Fibroblast of upper back skin (primary cell): ENCODE measurements at places on chromosomes 5 and 9.

DNA sequence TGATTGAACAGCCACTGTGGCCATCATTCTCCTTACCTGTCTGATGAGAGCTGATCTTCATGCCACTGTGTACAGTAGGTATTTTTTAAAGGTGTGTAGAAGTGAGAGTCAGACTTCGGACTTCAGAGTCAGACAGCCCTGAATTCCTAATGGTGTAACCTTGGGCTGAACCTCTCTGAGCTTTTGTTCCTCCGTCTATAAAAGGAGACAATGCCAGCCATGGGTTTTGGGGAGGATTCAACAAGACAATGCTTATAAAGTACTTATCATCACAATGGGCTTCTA is 18.7 kb downstream of the GSN start:
- no peak for DNase-seq

- DNase-seq = no peak
Observed at GRCh38 chr5:2742921-2743679, 8.4 kb downstream of the IRX2 start.

DNA sequence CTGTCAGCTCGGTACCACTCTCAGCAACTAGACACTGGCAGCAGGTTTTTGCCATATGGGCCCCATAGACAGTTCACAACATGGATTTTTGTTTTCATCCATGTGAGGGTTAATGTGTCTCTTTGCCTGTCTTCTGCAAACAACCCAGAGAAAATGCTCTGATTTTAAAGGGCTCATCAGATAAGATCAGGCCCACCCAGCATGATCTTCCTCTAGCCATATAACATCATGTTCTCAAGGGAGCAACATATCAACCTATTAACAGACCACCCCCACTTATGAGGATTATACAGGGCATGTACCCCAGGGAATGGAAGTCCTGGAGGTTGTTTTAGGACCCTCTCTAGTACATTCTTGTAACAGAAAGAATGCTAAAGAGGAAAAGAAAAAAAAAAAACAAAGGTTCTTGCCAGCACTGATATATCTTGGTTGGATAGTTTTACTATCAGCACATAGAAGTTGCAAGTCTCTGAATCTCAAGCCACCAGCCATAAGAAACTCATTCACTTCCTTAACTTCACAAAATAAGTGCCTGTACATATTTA is 1015.1 kb downstream of the TLE4 start:
- DNase-seq = no peak

DNA sequence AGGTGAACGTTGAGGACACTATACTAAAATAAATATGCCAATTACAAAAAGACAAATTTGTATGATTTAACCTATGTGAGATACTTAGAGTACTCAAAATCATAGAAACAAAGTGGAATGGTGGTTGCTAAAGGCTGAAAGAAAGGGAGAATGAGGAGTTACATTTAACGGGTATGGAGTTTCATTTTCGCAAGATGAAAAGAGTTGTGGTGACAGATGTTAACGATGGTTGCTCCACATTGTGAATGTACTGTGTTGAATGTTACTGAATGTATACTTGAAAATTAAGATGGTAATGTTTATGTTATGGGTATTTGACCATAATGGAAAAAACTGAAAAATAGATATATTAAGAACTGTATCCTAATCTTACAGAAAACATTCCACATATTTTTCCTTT is 51.3 kb upstream of the MOCS2 start:
- no peak for DNase-seq

DNA sequence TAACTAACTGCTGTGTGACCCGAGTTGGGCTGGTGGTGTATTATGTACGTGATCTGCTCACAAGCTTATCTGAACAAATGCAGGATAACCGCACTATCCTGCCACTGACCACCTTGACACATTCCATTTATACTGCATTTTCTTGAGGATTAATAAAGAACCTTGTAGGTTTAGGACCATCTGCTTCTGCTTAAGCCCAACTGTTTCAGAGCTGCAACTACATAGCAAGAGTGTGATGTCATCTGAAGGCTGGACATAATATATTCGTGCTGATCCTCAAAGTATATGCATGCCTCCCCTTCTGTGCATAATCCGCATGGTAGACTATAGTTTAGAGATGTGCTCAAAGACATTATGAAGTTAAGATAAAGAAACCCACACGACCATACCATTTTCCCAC is 435.9 kb downstream of the BNC2 start:
- peak; percentile 95 for DNase-seq

DNA sequence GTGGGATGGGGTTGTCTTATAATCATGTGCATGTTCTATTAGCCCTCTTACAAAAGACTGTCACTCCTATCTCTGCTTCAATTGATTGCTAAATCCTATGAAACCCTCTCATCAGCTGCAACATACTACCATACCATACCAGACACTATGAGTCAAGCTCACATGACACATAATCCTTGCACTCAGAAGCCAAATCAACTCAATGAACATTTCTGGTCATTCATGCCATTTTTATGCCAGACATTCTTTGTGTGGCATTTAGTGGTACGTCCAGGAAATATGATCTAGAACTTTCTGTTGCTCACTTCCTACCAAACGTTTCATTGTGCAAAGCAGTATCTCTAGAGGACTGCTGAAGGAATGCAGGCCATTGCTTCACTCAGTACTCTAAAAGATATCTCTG is 159.2 kb upstream of the GNA14 start:
- peak; percentile 95 for DNase-seq

DNA sequence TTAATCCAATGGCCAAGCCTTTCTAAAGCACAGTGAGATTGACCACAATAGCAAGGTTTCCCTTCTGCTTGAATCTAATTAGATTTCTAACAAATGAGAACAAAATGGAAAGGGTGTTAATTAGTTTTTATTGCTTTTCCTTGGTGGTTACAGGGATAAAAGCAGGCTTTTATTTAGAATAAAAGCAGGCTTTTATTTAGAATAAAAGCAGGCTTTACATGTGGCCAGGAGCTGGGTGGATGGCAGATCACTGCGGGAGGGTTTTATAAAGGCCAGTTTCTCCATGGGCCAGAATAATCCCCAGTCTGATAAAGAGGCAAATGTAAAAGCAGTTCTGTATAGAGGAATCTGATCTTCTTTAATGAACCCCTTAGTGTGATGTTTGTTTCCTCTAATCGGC is 470.2 kb downstream of the TMEM232 start:
- DNase-seq = no peak

- DNase-seq = no peak
Observed at GRCh38 chr5:56475689-56476486, 242.8 kb upstream of the ANKRD55 start.

GRCh38 chr5:109584986-109585599 is 104.6 kb upstream of the MAN2A1 start:
- peak; percentile 21 for DNase-seq

GRCh38 chr5:144247131-144247530 is 76.5 kb downstream of the KCTD16 start:
- DNase-seq = no peak

GRCh38 chr5:170275376-170275994 is 22.1 kb downstream of the LCP2 start:
- no peak for DNase-seq

GRCh38 chr5:34452170-34452828 is 203.8 kb upstream of the RAI14 start:
- DNase-seq = peak; percentile 49

DNA sequence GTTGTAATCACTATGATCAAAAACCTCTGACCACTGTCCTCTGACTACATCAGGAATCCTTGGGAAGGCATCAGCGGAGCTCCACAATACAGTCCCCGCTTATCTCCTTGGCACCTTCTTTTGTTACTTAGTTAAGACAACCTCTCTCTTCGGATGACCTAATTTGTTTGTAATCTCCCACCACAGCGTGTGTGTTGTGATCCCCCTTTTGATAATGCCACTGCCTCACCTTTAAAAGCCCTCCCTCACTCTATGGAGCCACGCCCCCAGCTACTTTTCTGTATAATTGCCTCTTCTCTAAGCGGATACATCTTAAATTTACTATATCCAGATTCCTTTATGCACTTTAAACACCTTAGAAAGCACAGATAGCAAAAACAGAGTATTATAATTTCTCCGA is 35.9 kb downstream of the OR2Y1 start:
- DNase-seq = no peak

DNA sequence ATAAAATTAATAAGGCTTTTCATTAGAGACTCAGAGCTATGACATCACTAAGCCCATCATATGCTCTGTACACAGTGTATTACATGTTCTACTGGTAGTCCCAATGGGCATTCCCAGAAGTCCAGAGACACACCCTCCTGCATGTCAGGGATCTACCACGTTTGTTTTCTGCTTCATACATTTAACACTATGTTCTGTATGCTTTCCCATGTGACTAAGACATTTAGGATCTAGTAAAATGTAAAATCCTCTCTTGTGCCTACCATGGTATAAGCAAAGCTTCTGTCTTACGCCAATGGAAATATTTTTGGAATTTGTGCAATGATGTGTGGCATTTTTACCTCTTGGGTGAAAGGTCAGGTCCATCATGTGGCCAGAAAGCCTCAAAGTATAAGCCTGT is 192.4 kb downstream of the ADAMTSL1 start:
- DNase-seq = peak; percentile 26

- no peak for DNase-seq
Observed at GRCh38 chr5:35092703-35093102, 45.0 kb upstream of the AGXT2 start.

- no peak for DNase-seq
Observed at GRCh38 chr5:108619815-108620214, 127.9 kb upstream of the FER start.

DNA sequence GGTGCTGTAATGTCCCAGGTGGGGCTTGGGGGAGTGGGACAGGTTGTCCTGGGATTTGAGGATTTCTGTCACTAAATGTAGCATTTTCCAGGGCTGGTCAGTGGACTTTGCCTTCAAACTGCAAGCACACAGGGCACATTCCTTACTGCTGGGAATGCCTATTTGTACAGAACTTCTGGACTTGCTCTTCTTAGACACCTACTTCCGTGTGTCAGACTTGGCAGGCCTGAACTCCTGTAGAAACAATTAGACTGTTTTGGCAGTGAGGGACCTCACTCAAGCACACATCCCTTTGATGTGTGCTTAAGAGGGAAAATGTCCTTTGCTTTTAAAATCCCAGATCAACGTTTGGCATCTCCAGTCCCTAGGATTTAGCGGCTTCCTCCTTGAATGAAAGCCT is 192.2 kb downstream of the PAPPA start:
- DNase-seq = no peak

- peak; percentile 2 for DNase-seq
Observed at GRCh38 chr5:77239126-77239741, 28.8 kb downstream of the PDE8B start.

DNA sequence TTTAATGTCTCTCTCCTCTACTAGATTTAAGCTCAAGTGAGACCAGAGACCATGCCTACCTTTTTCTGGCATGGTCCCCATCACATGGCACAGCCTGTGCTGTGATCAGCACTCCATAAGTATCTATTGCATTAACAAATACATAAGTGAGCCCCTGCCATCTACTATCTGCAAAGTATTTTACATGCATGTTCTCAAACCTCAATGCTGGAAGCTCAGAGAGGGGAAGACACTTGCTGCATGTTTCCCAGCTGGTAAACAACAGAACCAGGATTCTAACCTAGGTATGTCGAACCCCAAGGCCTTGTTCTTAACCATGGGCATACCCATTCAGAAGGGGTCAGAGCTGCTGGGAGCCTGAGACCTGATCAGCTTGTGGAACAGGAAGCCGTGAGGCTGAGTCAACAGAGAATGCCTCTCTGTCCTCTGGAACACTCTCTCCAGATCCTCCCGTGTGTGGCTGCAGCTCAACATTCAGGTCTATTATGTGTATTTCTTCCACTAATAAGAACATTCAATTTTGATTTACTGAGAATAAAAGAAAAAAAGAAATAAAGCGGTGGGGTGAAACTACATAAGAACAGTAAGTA is 232.5 kb upstream of the MSX2 start:
- no peak for DNase-seq

GRCh38 chr5:165805756-165806155 is 2300.3 kb downstream of the MAT2B start:
- peak; percentile 2 for DNase-seq

- DNase-seq = no peak
Observed at GRCh38 chr5:30453168-30453567, 740.3 kb upstream of the CDH6 start.

DNA sequence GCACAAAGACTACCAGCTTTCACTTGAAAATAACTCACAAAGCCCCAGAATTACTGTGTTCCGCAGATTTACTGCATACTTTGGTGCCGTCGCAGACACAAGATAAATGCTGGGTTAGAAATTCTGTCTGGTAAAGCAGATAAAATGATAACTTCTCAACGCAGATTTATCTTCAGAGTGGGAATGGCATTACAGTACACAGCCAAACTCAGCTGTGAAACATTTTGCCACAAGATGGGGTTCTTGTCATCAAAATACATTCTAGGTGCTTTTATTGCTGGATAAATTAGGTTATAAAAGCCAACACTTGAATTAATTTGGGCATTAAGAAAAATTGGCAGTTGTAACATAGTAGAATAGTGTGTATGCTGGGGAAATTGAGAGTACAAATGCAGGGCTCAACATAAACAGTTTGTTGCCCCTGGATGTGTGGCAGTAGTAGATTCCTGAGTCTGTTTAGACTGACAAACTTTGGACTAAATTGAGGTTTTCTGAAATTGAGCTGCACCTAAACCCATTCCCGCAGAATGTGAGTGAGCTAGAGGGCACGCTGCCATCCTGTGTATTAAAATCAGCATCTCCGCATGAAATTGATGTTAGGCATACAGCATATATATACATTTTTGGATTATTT is 61.1 kb downstream of the LMNB1 start:
- no peak for DNase-seq

DNA sequence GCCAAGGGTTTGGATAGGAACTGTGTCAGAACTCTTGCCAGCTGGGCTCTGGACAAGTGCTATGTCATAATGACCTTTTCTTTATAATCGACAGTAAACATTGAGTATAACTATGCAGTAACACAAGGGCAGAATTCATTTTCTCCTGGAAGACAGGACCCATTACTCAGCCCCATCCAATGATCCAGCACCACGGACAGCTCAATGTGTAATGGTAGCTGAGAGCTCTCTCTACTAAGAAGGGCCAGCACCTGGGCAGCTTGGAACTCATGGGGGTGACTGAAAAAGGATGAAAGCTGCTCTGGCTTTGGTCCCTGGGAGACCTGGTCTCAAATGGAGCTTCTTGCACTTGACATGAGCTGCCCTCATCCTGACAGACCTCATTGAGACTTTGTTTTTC is 347.8 kb downstream of the TRIM32 start:
- peak; percentile 18 for DNase-seq
